ENCODE measurements at places on chromosomes 5 and 9.

GRCh38 chr5:94524841-94525697 is 93.3 kb downstream of the KIAA0825 start:
- DNase-seq: no peak

GRCh38 chr9:129507805-129508204 is 113.1 kb downstream of the C9orf50 start:
- DNase-seq: no peak

GRCh38 chr9:34610434-34611206 is 1.3 kb downstream of the RPP25L start:
- no peak for DNase-seq

DNA sequence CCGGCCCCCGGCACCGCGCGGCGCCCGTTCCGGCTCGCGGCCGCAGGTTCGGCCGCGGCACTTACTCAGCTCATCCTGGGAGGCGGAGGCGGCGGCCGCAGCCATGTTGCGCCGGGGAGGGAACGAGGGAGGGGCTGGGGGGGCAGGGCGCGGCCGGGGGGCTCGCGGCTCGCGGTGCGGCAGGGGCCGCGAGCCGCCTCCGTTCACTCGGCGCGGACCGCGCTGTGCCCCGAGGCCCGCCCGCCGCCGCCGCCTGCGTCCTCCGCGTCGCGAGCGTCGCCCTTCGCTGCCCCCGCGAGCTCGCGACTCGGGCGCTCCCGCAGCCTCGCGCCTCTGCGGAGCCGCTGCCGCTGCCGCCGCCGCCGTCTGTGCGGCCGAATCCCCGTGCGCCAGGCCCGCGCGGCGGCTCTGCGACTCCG is 735 bp downstream of the ECPAS start:
- DNase-seq: peak; percentile 58

DNA sequence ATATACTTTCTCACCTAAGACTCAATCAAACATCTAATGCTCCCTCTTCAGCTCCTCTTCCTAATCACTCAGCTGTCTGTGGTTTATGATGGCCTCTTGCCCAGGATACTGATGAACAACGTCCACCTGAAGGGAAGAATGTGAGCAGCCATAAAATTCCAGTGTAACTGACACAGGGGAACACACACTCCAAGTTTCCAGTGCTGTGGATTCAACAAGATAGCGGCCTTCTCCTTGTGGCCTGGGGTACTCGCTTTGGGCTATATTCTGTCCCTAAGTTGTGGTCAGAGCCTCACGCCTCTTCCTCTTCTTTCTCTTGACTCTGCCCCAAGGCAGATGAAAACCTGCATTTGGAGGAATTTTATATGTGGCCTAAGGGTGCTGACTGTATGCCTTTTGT is 11.7 kb downstream of the B4GALT1 start:
- no peak for DNase-seq

- DNase-seq: no peak
Measured at GRCh38 chr5:7422316-7423106, 26.6 kb downstream of the ADCY2 start.

- DNase-seq: no peak
Measured at GRCh38 chr5:44919560-44919959, 110.8 kb downstream of the MRPS30 start.

DNA sequence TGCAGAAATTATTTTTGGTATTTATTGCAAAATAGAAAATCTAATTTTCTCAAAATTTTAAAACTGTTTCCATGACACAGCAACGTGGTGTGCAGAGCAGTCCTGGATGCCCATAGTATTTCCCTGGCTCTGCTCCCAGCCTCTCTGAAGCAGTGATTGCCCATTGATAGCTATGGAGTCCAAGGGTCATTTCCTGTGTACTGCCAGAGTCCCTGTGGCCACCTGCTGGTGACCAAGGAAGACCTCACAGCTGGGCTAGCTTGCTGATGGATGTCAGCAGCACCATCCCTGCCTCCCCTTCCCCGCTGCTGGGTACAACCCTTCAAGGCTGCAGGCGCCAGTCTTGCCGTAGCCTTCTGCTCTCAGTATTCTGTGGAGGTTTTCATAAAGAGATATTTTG is 184.1 kb downstream of the DIRAS2 start:
- DNase-seq: no peak

DNA sequence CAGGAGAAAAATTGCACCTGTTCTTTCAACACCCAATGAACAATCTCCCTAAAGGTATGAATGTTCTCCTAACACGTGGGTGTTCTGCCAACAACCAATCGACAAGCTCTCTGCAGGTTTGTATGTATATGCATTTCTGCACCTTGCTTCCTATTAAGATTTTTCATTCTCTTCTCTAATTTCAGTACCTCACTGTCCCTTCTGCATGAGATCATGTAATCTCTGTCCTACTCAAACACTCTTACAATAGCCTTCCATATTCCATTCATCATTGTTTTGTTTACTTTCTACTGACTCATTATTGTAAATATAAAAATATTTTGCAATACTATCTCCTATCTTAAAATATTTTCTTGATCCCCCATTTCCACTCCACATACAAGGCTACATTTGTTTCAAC is 382.0 kb downstream of the CDH12 start:
- no peak for DNase-seq

DNA sequence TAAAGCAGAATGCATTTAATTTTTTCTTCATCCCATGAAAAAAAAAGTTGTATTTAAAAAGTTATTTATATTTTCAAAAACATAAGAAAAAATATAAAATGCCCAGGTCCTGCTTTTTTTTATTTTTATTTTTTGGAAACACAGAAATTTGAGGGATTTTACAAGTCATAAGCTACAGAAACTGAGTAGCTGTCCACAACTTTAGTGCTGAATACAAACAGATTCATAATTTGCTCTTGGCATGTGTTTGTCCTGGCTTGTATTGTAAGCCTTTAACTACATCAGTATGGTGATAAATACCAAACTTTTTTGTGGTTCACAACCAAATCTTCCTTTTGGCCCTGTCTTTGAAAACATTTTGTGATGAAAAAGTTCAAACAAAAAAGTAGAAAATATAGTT is 7.5 kb upstream of the PLCXD3 start:
- DNase-seq: no peak

DNA sequence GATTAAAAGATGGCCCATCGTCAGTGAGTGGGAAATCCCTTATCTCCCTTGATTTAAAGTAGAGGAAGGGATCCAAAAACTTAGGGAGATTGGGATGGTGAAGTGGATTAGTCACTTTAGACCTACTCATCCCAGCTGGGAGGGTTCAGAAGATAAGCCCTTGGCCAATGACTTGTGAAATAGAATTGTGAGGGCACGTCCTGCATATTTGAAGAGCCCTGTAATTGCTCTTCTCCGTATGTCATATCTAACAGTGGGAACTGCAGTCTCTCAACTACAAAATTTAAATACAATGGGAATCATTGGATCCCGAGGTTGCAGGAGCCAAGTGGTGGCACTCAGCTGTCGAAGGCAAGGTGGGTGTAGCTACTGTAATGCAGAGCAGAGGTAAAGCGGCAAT is 65.4 kb upstream of the C9orf72 start:
- no peak for DNase-seq

DNA sequence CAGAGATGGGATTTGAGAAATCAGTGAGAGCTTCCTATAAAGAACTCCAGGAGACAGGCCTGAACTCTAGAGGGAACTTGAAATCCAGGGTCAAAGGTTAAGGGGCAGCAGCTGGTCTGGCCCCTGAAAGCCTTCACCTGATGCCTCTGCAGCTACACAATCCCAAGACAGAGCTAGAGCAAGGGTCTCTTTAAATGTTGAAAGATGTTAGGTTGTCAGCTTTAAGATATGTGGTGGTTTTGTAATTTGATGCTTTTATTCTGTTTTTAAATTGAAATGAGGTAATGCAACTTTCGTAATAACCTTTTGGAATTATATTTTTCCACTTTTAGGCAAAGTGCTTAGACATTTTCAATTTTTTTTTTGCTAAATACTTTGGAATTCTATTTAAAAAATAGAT is 2.4 kb downstream of the SOWAHA start:
- no peak for DNase-seq

- no peak for DNase-seq
Measured at GRCh38 chr5:120239086-120239485, 225.0 kb upstream of the PRR16 start.

DNA sequence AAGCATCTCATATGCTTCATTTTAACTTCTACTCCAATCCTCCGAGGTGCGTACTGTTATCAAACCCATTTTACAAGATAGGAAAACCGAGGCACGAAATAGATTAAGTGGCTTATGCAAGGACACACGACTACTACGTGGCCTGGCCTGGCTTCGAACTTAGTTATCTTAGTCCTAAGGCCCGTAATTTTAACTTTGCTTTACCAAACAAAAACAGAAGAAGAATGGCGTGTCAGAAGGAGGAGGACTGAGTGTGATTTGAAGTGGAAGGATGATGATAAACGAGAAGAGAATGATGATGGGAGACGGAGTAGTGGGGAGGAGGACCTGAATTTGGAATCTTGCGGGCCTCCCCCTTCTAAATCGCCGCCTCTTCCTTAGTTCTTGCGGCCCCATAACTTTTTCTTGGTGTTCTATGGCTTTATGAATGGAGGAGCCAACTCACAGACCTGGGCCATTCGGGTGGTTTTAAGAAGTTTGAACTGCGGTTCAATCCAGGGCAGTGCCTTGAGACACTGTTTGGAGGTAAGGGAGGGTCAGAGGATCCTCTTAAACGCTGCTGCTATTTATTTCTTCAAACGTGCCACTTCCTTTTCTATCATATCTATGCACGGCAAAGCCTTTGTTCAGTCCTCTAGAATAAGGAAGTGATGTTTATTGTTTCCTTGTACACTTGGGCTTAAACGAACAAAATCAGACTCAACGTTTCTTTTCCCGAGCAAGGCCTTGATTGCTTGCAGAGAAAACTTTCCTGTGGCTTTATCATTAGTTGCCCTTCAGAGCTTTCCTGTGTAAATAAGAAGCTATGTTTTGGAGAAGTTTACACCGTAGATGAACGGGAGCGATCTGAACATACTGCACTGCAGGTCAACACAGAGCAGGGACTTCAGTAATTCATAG is 795 bp downstream of the CNOT8 start:
- DNase-seq: peak; percentile 8

- DNase-seq: no peak
Measured at GRCh38 chr5:103410172-103410571, 151.6 kb downstream of the MACIR start.

DNA sequence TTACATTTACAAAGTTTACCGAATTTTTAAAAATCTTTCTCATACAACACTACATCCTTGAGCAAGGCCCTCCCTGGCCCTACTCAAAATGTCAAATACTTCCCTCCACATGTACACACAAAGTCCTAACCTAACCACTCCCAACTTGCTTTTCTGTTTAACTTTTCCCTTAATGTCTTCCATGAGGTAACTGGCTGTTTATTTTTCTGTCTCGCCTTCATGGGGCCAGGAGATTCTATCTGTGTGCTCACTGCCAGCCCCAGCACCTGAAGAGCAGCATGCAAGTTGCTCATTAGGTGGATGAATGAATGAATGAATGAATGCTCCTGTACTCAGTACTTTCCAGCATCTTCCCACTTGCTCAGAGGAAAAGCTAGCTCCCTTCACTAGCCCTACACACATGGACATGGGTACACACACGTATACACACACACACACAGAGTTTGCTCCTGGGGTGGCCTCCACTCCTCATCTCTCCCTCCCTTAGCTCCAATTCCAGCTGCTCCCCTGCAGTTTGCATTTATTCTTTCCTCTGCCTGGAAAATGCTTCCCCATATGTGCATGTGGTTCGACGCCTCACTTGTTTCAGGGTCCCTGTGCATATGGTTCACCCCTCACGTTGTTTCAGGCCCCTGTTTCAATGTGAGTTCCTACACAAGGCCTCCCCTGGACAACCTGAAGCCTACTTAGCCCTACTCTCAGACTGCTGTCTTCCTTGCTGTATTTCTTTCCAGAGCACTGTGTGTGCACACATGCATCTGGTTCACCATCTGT is 165.2 kb downstream of the ROR2 start:
- no peak for DNase-seq

DNA sequence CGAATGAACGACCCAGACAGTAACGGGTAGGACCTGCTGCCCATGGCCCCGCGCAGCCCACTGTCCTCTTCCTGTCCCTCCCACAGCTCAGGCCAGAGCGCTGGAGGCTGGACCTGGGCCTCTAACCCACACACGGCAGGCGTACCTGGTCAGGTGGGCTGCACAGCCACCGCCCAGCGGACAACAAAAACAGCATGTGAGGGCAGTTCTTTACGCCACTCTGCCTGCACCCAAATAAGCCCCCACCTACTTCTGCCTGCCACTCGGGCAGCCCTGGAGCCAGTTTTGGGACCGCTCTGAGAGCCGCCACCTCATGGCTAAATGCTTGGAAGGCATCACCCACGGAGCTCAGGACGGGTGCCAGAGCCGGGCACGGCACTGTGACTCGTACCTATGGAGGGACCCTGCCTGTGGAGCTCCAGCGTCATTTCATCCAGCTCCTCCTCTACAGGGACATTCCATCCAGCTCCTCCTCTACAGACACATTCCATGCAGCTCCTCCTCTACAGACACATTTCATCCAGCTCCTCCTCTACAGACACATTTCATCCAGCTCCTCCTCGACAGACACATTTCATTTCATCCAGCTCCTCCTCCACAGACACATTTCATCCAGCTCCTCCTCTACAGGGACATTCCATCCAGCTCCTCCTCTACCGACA is 18.9 kb downstream of the CLPTM1L start:
- no peak for DNase-seq

GRCh38 chr5:176771102-176771845 is 39.1 kb upstream of the UNC5A start:
- DNase-seq: no peak

DNA sequence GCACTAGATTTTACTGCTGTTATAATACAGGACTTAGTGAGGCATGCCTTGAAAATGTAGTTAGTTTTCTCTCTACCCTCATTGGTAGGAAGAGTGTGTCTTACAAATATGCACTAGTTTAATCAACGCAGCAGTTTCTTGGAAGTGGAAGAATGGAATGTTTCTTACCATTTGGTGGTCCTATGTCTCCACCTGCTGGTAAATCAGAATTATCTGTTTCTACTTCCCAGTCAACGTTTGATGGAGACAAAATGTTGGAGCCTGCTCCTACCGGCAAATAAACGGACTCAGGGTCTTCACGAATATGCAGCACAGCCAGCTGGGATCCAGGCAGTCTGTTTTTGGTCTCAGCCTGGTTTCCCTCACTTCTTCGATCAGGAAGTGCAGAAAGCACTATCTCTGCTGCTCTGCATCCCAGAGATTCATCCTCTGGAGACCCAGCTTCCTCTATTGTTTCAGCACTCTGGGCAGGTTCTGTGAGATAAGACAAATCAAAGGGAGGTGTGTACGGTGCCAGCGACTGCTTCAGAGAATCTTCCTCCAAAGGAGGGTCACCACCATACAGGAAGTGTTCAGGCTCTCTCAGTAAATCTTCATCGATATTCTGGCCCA is 59.5 kb upstream of the PCA3 start:
- no peak for DNase-seq

- DNase-seq: no peak
Measured at GRCh38 chr5:68194386-68194785, 21.2 kb upstream of the PIK3R1 start.
